ENCODE measurements at places on chromosomes 13 and 19.

- no peak for DNase-seq
Measured at GRCh38 chr13:106503272-106503671, 32.2 kb downstream of the EFNB2 start.

- DNase-seq = no peak
Measured at GRCh38 chr19:15126131-15126910, 19.1 kb downstream of the SYDE1 start.

DNA sequence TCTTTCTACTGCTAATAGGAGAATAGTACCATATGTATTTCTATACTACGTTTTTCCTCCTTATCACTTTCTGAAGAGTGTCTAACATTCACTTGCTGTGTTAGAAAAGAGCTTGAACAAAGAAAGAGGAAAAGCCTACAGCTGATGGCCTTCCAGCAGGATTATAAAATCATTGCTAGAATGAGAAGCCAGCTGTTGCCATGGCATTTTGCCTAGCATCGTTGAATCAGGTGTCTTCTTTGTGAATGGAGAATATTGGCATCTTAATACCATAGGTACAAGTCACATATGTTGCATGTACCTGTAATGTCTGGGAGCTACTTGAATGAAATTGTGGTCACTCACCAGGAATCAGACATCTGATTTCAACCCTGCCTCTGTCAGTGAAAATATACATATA lies 1174.9 kb downstream of the PCDH17 start:
- DNase-seq = no peak

DNA sequence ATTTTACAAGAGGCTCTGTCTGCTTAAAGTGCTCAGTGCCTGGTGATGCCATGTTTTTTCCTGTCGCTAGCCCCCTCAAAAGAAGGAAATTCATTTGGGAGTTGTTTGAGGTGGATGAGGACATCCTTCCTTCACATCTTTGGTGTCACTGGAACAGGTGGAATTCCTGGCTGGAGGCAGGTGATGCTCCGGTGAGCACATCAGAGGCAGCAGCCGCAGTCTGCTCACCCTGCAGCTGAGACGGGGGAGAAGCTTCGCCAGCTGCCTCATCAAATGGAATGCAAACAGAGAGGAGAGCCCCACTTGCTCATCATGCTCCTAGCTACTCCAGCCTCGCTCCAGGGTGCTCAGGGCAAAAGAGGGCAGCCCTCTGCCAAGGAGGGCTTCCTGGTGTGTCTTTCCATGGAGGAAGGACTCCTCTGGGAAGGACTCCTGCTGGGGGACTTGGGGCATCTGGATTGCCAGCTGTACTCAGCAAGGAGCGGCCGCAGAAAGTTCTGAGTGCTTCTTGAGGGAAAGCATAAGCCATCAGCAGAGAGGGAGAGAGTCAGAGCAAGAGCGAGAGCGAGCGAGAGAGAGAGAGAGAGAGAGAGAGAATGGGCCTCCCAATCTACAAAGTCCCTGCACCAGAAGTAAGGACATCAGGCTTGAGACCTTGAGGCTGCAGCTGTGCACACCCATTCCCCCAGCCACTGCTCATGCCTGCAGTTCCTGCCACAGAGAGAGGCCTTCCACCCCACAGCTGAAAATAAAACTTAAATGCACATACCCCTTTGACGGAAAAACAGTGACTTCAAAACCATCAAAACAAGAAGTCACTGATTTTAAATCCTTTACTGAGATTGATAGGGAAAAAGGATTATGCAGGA lies 74.3 kb upstream of the UBL3 start:
- DNase-seq = peak; percentile 24
